ENCODE measurements at places on chromosomes 1 and 21.

DNA sequence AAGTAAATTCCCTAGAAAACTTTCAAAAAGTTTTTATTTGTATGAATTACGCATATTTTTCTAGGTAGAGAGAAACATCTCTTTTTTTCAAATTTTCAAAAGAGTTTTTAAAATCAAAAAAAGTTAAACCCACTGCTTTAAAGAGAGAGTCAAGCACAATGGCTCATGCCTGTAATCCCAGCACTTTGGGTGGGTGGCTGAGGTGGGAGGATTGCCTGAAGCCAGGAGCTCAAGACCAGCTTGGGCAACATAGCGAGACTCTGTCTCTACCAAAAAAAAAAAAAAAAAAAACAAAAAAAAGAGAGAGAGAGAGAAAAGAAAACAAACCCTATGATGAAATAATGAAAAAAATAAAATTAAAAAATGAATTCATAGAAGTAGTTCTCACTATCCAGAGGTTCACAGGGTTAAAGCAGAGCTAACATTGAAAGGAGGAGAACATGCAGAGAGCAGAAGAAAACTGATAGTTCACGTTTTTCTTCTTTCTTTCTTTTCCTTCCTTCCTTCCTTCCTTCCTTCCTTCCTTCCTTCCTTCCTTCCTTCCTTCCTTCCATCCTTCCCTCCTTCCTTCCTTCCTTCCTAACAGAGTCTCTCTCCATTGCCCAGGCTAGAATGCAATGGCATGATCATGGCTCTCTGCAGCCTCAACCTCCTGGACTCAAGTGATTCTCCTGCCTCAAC lies 30.5 kb upstream of the SARS1 start:
- DNase-seq, result no peak

DNA sequence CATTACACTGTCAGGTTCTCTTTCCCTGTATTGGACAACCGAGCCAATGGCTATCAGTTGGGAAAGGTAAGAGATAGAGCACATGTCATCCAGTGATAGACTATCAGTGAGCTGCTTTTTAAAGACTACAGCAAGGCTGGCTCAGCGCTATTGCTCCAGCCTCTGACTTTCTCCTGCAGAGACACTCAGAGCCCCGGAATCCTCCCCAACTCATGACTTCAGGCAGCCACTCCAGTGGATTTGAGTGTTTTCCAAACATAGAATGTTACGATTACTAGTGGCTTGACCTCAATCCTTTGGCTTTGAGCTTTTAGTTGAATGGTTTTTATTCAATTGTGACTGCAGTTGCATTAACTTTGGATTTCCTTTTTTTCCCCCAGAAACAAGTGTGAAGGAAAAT lies 331.9 kb downstream of the DISC1 start:
- no peak for DNase-seq

DNA sequence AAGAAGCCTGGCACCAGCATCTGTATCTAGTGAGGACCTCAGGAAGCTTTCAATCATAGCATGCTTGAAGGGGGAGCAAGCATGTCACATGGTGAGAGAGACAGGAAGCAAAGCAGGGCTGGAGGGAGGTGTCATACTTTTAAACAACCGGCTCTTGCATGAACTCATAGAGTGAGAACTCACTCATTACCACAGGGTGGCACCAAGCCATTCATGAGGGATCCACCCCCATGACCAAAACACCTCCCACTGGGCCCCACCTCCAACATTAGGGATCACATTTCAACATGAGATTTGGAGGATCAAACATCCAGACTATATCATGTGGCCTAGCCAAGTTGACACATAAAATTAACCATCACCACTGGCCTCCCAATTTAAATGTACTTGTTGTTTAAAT lies 125.1 kb upstream of the KCND3 start:
- no peak for DNase-seq

GRCh38 chr1:7845761-7846160 lies 7.1 kb downstream of the UTS2 start:
- DNase-seq, result no peak

DNA sequence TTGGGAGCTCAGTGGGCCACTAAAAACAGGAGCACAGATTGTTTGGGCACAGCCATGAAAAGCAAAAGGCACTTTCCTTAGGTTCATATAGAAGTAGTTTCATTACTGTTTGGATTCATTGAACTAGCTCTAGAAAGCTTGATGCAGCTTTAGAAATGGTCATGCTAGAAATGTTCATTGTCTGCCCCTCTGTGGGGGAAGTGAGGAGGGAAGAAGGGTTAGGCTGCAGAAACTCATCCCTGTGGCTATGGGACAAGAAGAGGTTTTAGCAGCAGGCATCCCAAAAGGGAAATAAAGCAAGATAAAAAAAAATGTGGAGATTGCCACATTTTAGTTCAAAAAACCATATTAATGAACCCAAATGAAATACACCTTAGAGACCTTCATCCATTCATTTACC lies 359.6 kb upstream of the PTBP2 start:
- DNase-seq, result no peak

DNA sequence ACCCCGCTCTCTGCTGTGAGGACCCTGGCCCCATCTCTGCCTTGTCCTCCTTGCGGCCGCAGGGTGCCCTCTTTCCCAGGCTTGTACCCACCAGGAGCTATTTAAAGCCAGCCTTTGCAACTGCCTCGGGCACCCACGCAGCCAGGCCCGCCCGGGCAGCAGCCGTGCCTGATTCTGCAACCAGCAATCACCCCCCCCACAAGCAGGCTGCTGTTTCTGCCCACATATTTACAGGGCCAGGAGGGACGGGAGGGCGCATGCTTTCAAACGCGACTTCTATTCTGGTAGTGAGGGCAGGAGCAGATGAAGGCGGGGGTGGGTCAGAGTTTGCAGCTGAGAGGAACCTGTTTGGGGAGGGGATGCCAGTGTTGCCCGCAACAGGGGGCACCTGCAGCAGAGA lies 13.6 kb downstream of the GABRD start:
- DNase-seq, result no peak

DNA sequence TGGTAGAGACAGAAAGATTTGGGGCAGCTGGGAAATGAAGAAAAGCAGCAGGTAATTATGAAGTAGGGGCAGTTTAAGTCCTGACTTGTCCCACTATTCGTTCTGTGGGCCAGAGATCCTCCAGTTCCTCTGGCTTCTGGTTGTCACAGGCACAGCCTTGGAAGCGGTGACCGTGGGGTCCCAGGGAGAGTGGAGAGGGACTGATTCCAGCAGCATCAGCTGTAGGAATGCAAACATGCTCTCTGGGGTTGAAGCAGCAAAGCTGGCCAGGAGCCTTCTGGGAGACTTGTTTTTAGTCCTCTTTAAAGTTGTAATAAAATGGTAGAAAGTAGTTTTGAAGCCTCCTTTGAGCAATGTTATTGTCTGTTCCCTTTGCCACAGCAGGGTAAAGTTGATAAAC lies 488.0 kb downstream of the LMO4 start:
- no peak for DNase-seq

DNA sequence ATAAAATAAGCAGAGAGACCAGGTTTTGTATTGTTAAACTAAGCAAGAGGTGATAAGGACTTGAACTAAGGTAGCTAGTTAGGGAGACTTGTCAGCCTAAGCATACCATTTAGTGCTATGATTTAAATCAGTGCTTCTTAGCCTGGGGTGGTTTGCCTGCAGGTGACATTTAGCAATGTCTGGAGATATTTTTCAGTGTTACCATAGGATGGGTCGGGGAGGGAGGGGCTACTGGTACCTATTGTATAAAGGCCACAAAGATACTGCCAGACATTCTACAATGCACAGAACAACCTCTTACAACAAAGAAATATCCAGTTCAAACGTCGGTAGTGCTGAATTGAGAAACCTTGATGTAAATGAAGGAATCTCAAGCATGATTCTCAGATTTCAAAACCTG lies 3.3 kb downstream of the ATP5PB start:
- DNase-seq, result no peak
